ENCODE measurements at places on chromosomes 12 and 14.

- H3K27me3 ChIP-seq = peaks cover 7% of the 10 kb centered on the region
- H3K27ac ChIP-seq = no peak overlapping the region
- no peak for DNase-seq
- no peak overlapping the region for H3K4me3 ChIP-seq
- no peaks in the 10 kb centered on the region for H3K4me1 ChIP-seq
Measured at GRCh38 chr14:101490771-101491170, 70.5 kb upstream of the DIO3 start.

- no peak overlapping the region for H3K4me3 ChIP-seq
- no peak for DNase-seq
- H3K27me3 ChIP-seq = peaks cover 5% of the 10 kb centered on the region
- no peaks in the 10 kb centered on the region for H3K36me3 ChIP-seq
- H3K27ac ChIP-seq = no peak overlapping the region
Measured at GRCh38 chr12:58727521-58727920, 192.8 kb downstream of the LRIG3 start.

DNA sequence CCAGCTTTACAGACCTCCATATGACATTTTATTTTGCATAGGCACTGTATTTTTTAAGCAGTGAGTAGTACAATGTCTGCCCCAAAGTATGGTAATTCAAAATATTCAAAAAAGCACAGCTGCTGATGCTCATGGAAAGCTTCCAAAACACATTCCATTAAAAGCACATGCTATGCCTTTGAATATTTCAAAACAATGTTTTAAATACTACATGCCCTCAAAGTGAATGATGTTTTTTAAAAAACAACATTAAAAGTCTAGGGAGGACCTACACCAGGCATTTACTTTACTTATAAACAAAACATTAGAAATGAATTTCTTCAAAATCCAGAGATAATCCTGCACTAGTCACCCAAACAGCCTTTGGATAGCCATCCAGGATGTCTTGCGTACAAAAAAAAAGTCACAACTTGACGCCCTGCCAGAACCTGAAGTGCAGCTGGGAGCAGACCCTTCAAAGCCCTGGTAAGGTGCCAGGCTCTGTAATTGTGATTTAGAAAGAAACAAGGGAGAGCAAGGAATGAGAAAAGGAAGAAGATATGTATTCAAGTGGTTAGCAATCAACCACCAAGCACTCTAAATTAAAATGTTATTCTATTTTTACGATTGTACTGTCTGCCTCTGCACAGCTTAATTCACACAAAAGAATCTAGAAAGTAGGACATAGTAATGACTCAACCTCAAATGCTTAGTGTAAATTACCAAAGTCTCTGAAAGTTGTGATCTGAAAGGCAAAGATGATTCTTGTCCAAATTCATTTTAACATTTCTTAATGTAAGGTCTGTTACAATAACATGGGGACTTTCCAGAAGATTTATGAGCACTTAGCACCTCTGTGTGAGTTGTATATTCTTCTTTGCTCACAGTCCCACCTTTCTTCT, 31.9 kb downstream of the CEP83 start:
- H3K4me1 ChIP-seq = peaks cover 2% of the 10 kb centered on the region
- no peaks in the 10 kb centered on the region for H3K27me3 ChIP-seq
- peaks cover 24% of the 10 kb centered on the region for H3K36me3 ChIP-seq
- no peak overlapping the region for H3K27ac ChIP-seq
- no peak overlapping the region for H3K4me3 ChIP-seq
- no peak for DNase-seq

- no peaks in the 10 kb centered on the region for H3K36me3 ChIP-seq
- H3K27me3 ChIP-seq = no peaks in the 10 kb centered on the region
- H3K4me1 ChIP-seq = no peaks in the 10 kb centered on the region
- no peak overlapping the region for H3K4me3 ChIP-seq
Measured at GRCh38 chr12:23204933-23205778, 580.2 kb downstream of the ETNK1 start.

DNA sequence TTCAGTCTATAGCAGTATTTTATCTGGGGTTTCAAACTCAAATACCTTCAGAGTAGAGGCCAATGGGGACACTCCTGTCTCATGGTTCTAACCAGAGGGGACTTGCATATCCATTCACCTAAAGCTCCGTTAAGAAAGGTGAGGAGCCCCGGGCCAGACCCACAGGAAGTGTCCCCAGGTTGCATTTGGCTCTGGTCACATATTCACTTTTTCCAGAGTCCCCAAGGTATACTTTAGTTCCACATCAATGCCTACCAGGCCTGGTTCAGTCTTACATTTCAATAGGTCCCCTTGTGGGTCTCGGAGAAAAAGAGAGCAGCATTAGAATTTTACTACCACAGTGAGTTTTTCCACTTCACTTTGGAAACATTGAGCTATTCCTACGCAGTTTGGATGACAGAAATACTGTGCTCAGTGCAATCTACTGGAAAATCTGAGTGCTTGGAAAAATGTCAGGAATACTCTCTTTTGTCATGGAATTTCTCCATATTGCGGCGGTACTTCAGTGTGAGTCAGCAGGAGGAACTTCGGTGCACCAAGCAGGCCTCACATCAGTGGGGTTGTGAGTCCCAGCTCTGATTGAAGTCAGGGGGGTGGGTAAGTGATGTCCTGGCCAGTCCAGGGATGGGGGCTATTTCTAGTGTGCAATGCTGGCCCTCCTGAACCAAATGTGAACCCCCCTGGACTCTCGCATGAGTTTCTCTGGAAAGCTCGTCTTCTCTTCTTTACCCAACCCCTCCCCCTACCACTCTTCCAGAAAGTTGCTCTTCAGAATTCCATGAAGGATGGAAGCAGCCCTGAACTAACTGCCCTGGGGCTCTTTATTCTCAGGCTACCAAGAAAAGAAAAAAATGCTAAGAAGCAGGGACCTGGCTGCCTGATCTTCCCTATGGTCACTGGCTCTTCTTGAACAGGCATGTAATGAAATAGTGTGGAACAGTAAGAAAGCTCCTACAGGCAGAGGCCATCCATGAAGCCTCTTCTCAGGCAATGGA, 184.7 kb downstream of the PRKCH start:
- peaks cover 20% of the 10 kb centered on the region for H3K4me1 ChIP-seq
- no peaks in the 10 kb centered on the region for H3K36me3 ChIP-seq
- no peak overlapping the region for H3K4me3 ChIP-seq
- H3K27ac ChIP-seq = no peak overlapping the region
- DNase-seq = no peak

DNA sequence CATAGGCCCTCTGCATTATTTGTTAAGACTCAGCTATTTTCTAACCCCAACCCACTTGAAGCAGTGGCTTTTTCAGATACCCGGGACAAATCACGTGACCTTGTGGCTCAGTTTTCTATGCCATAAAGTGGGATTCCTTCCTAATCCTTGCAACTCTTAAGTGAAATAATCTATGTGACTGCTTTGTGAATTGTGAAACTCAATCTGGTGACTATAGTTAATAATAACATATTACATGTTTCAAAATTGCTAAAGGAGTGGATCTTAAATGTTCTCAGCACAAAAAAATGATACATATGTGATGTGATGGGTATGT, 17.3 kb downstream of the EML1 start:
- H3K36me3 ChIP-seq = no peaks in the 10 kb centered on the region
- peaks cover 4% of the 10 kb centered on the region for H3K27me3 ChIP-seq
- H3K4me1 ChIP-seq = no peaks in the 10 kb centered on the region

- H3K4me3 ChIP-seq = peak overlapping the region; percentile 42
- no peak overlapping the region for H3K27ac ChIP-seq
- DNase-seq = no peak
- peaks cover 3% of the 10 kb centered on the region for H3K36me3 ChIP-seq
- H3K27me3 ChIP-seq = peaks cover 13% of the 10 kb centered on the region
Measured at GRCh38 chr12:54386403-54387113, 2.0 kb upstream of the ZNF385A start.

GRCh38 chr14:61703342-61704129, 8.2 kb downstream of the HIF1A start:
- H3K27ac ChIP-seq = no peak overlapping the region
- H3K36me3 ChIP-seq = no peaks in the 10 kb centered on the region
- H3K4me3 ChIP-seq = no peak overlapping the region
- no peak for DNase-seq
- H3K27me3 ChIP-seq = no peaks in the 10 kb centered on the region
- peaks cover 32% of the 10 kb centered on the region for H3K4me1 ChIP-seq

GRCh38 chr12:114703060-114703493, 19.1 kb upstream of the TBX3 start:
- peaks cover 20% of the 10 kb centered on the region for H3K27me3 ChIP-seq
- H3K4me3 ChIP-seq = no peak overlapping the region
- no peaks in the 10 kb centered on the region for H3K36me3 ChIP-seq
- H3K4me1 ChIP-seq = peaks cover 10% of the 10 kb centered on the region
- no peak overlapping the region for H3K27ac ChIP-seq
- DNase-seq = no peak

DNA sequence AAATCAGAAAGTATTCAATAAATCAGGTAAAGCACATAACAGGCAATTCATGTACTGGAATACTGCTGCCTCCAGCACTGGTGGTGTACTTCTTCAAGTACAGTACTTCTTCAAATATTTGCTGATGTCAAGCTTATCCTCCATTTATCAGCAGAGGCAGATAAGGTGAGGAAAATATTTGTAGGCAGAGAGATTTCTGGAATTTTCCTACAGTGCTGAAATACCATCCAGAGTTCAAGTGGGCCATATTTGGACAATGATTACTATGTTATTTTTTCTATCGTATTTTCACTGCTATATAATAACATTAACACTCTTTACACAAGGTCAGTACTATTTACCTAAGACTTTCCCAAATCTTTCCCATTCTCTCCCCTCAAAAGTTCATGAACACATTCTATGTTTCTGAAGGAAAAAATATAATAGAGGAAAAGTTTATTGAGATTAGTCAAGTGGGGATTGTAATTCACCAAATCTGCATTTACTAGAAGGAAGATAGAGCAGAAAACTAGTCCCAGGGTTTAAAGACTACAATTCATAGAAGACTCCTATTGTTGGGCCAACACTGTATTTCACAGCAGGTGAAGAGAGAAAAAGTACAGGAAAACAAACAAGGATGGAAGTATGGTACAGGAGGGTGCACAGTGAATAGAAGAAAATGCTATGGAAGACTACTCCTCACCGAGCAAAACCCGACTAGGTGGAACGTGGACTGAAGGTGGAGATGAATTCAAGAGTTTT, 141.1 kb downstream of the PAWR start:
- no peak overlapping the region for H3K27ac ChIP-seq
- peaks cover 28% of the 10 kb centered on the region for H3K36me3 ChIP-seq
- no peak overlapping the region for H3K4me3 ChIP-seq
- no peak for DNase-seq
- peaks cover 34% of the 10 kb centered on the region for H3K4me1 ChIP-seq

Measured in endothelial cell (in vitro differentiated cells).